Activated naive CD4-positive, alpha-beta T cell treated with anti-CD3 and anti-CD28 coated beads for 36 hours (primary cell): ENCODE measurements at places on chromosomes 6 and 20.
A peak's percentile ranks its signal among the peaks of the same experiment; 100 is the strongest.

DNA sequence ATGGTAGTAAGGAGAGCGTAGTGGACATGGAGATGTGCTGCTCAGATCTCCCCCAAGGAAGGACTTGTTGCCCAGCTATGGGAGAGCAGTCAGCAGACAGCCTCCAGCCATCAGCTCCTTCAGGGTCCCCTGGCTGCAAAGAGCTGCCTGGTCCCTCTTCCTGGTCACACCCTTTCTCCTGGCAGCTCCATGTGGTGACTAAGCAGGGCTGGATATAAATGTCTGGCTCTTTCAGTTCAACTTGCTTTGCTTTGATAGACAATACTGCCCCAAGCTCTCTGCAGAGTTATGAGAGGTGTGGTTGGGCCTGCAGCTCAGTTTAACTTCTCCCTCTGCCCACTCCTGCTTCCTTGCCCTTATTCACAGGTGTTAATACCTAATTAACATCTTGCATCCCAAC, 64.1 kb upstream of the DDR1 start:
- DNase-seq, result no peak

GRCh38 chr6:17042422-17043147, 59.3 kb upstream of the STMND1 start:
- DNase-seq, result no peak

DNA sequence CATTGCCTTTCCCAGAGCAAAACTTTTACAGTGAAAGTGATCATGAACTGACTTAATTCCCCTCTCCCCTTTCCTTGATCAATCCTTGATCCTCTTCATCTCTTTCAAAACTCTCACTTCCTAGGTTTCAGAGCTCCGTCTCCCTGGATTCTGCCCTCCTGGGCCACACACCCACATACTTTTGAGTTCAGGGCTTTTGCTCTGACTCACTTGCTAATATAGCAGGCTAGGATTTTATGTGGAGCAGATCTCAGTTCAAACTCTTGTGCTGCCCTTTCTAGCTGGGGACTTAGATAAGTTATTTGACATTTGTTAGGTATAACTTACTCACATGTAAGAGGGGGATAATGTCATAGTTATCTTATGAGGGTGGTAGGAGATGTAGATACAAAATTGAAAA, 109.1 kb upstream of the MLIP start:
- no peak for DNase-seq

GRCh38 chr6:113875470-113875869, 18.3 kb downstream of the MARCKS start:
- DNase-seq, result no peak

GRCh38 chr6:8269094-8269493, 166.3 kb downstream of the SLC35B3 start:
- no peak for DNase-seq

DNA sequence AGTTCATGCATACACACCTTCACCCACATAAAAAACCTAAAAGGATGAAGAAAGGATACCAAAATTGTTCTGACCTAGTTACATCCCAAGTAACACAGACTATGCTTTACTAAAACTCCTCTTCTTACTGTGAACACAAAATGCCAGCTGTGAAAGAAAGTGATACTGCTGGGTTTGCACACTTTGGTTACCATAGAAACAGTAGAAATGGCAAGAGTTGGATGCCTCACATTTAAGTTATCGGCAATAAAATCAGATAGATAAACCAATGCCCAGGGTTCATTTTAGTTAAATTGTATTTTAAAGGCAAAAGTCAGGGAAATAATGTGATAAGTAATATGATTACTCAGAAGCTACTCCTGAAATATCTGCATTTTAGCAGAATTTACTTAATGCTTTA, 161.9 kb downstream of the CDK19 start:
- no peak for DNase-seq

DNA sequence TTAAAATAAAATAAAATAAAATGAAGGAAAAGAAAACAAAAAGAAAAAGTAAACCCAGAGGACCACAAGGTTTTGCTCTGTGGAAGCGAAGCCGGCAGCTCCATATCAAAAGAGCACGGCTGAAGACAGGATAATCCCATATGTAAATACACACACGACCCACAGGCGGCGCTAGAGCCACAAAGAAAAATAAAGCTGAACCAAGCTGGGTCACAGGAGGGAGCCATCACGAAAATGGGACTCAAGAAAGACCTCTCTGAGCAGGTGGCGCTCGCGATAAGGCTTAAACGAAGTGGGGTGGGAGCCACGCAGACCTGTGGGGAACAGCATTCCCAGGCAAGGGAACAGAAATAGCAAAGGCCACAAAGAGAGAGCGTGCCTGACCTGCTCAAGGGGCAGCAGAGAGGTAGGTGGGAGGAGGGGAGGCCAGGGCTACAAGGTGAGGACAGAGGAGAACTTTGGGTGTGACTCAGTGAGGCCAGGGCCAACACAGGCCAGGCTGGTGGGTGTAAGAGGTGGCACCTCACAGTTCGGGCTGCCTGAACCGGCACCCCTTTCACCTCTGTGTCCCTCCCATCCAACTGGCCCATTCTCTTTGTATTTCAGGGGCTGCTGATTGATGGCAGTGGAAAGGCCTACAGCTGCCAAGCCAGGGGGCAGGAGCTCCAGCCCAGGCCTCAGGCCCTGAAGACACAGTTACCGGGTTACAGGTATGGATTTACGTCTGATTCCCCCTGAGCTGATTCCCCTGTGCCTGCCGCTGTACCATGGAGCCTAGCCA, 26.0 kb downstream of the PTGIS start:
- DNase-seq, result peak; percentile 79

DNA sequence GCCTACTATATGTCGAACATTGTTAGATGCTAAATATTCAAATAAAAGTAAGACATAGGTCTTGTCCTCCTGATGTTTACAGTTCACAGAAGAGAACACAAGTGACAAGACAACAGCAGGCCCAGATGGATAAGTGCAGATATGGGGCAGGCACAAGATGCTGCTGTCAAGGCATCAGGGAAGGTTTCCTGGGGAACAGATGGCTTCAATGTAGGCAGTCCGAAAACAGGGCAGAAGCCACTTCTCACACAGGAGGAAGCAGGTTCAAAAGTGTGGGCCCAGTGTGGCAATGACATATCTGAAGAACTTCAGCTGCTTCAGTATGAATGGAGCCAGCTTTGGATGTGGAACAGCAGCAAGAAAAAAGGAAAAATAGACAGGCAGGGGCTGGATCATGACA, 32.5 kb downstream of the HLA-DPB1 start:
- DNase-seq, result no peak

- DNase-seq, result peak; percentile 18
Observed at GRCh38 chr6:109373331-109373730, 8.9 kb downstream of the CD164 start.

GRCh38 chr6:89433252-89434149, 549 bp downstream of the ANKRD6 start:
- DNase-seq, result peak; percentile 26

GRCh38 chr6:72130327-72130726, 244.0 kb downstream of the RIMS1 start:
- no peak for DNase-seq

- no peak for DNase-seq
Observed at GRCh38 chr6:130859161-130859867, 32.1 kb downstream of the SMLR1 start.

DNA sequence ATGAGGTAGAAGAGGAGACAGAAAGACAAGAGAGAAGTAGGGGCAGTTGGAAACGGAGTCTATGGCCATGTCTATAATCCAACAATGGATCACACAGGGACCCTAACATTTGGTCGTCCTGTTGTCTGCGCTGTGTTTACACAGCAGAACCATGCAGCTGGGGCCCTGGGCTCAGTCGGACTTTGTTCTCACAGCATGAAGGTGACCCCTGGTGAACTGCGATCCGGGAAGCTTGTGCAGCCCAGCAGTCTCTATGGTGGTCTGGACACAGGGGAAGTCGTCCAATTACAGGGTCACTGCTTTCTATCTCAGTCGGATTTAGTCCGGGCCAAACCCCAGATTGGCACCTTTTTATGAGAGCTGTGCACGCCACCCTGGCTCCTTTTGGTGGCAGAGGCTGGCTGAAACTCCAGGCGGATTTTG, 153.6 kb downstream of the FOXA2 start:
- DNase-seq, result no peak

DNA sequence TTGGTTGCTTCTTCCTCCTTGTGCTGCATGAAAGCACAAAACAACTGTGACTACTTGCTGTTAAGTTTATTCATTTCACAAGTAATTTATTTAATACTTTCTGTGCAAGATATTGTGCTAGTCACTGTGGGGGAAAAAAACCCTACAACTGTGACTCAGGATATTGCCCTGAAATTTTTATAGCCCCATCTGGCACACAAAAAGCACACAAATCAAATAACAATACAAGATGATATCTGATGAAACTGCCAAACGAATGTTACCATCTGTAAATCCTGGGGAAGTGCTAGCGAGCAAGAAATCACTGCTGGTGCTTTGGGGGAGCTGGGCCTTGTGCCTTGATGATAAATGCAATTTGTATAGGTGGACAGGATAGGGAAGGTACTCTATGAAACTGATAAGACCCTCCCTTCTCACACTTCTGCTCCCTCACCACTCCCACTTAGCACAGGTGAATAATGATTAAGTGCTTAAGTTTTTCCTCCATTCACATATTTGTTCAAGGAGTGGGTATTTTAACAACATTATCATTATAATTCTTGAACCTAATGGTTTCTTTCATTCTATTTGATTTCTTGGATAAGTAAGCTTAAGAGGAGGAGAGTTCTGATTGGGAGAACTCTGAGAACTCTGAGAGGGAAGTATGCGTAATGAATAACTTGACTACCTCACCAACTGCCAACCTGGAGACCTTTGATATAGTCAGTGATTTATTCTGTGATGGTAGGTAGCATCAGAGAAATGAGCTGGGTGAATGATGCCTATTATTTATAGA, 115.3 kb downstream of the RTN4IP1 start:
- DNase-seq, result peak; percentile 24

DNA sequence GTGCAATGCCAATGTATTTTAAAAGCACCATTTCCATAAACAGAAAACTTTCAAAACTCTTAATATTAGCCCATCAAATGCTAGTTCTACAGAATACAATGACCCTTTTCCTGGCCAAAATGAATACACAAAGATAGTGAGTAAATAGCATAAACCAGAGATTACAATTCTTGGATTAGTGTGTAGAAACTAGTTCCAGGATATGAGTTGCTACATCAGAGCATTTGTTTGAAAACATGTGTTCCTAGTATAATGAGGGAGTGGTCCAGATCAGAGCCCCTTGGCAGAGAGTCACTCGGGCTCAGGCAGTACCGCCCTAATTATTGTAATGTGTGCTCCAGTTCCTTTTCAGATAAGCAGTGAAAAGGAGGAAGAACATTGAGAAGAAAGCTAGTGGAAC, 63.7 kb upstream of the COL21A1 start:
- DNase-seq, result no peak

- DNase-seq, result no peak
Observed at GRCh38 chr20:19375801-19376200, 163.4 kb downstream of the SLC24A3 start.
